A549 treated with dexamethasone at 1 μM for 4 hours (cell line): ENCODE measurements at places on chromosomes 13 and 19. TPM values are rescaled to one million over a fixed set of nuclear protein-coding genes. Genes with fewer than 3 reads are reported as not detected.

Gene SDHAF1
- total RNA-seq: 32.4 to 43.7 TPM (median 41.9 TPM) in 5 replicates

Gene RASAL3
- not detected in 5 replicates for total RNA-seq

Gene HOMER3
- 21.8 to 32.4 TPM (median 28.9 TPM) in 5 replicates for total RNA-seq

Gene ZSCAN4
- not detected in 5 replicates for total RNA-seq

Gene ZNF724
- 0.63 to 1.7 TPM (median 0.92 TPM) in 5 replicates for total RNA-seq

Gene CHAMP1
- total RNA-seq: 19.8 to 29.7 TPM (median 26.6 TPM) in 5 replicates

Gene ZNF443
- total RNA-seq: 0.79 to 1.3 TPM (median 1.1 TPM) in 5 replicates

Gene ICAM4
- total RNA-seq: 0.09 to 0.11 TPM in 2 of 5 replicates, not detected in the others
